Right atrium auricular region (tissue), 2 donors: ENCODE measurements at places on chromosomes 4 and X. TPM values are rescaled to one million over a fixed set of nuclear protein-coding genes. Genes with fewer than 3 reads are reported as not detected.

Gene IL21
- total RNA-seq: not detected

- no peak for DNase-seq
- no peaks in the 10 kb centered on the region for H3K36me3 ChIP-seq
- no peaks in the 10 kb centered on the region for H3K4me1 ChIP-seq
- no peaks in the 10 kb centered on the region for H3K27me3 ChIP-seq
- H3K4me3 ChIP-seq: no peak overlapping the region
- no peak overlapping the region for H3K27ac ChIP-seq
Observed at GRCh38 chr4:99463566-99463965, 28.4 kb upstream of the ADH7 start.

DNA sequence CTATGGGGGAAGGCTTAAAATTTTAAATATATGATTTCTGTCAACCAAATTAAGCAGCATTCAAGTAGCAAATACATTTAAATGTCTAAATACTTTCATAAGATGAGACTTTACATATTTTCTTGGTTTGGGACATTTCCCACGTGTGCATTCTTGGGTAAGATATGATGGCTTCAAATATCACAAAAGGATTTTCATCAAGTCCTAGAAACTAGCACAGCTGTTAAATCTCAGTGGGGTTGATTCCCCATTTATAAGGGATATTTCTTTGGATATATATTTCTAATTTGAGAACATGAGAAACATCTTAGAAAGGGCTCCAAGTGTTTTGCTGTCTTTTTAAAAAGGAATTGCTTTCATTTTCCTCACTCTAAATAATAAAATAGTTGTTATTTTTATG is 90.2 kb downstream of the P2RY10 start:
- H3K4me1 ChIP-seq: no peaks in the 10 kb centered on the region
- no peak overlapping the region for H3K4me3 ChIP-seq
- H3K36me3 ChIP-seq: no peaks in the 10 kb centered on the region

Gene FABP2
- total RNA-seq: not detected

GRCh38 chrX:137428221-137428661 is 137.7 kb upstream of the ZIC3 start:
- no peak overlapping the region for H3K27ac ChIP-seq
- no peak for DNase-seq
- H3K27me3 ChIP-seq: peaks cover 42% of the 10 kb centered on the region
- H3K4me1 ChIP-seq: no peaks in the 10 kb centered on the region
- peak overlapping the region; percentile 20 for H3K4me3 ChIP-seq

Gene QDPR
- 14.8 TPM for total RNA-seq

GRCh38 chr4:173424899-173425805 is 26.2 kb upstream of the SCRG1 start:
- H3K4me3 ChIP-seq: no peak overlapping the region
- H3K4me1 ChIP-seq: no peaks in the 10 kb centered on the region
- no peak for DNase-seq
- no peaks in the 10 kb centered on the region for H3K36me3 ChIP-seq
- H3K27me3 ChIP-seq: no peaks in the 10 kb centered on the region
- no peak overlapping the region for H3K27ac ChIP-seq

DNA sequence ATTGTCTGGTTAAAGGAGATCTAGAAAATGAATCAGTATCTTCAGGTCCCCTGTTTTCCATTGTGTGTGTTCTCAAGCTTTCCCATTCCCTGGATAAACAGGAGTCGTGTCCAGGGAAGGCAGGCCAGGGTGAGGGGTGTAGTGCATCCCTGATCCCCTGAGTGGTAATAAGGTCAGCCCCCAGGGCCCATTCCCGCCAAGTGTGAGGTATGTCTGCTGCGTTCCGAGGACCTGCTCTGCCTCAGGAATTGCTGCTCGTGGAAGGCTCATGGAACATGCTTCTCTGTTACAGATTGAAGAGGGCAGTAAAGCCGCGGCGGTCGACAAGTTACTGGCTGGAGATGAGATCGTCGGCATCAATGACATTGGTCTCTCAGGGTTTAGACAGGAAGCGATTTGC is 87.1 kb downstream of the SHROOM2 start:
- H3K4me3 ChIP-seq: no peak overlapping the region
- no peaks in the 10 kb centered on the region for H3K27me3 ChIP-seq
- H3K4me1 ChIP-seq: no peaks in the 10 kb centered on the region
- no peak overlapping the region for H3K27ac ChIP-seq

GRCh38 chr4:150581641-150582051 is 305 bp upstream of the MAB21L2 start:
- H3K4me3 ChIP-seq: peak overlapping the region; percentile 28
- no peaks in the 10 kb centered on the region for H3K27me3 ChIP-seq
- no peak for DNase-seq
- no peak overlapping the region for H3K27ac ChIP-seq

GRCh38 chr4:44623676-44624075 is 27.7 kb downstream of the YIPF7 start:
- no peak overlapping the region for H3K4me3 ChIP-seq
- no peaks in the 10 kb centered on the region for H3K27me3 ChIP-seq
- H3K27ac ChIP-seq: no peak overlapping the region
- no peaks in the 10 kb centered on the region for H3K36me3 ChIP-seq
- DNase-seq: no peak

DNA sequence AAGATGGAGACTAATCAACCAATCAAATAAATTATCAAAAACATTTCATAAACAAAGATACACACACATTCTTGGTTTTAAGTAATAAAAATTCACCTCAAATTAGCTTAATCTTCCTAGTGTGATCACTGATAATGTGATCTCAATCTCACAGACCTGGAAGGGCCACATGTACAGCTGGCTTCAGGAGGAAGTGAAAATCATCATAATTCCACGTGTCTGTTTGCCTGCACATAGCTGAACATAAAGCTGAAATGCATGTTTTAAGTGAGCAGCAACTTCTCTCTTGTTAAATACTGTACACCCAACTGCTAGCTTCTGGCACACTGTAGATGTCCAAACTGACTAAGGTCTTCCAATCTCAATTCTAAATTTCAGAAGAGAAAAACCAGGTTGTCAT is 53.8 kb downstream of the ARHGAP6 start:
- H3K4me1 ChIP-seq: no peaks in the 10 kb centered on the region
- DNase-seq: no peak
- H3K36me3 ChIP-seq: no peaks in the 10 kb centered on the region
- H3K4me3 ChIP-seq: no peak overlapping the region
- H3K27ac ChIP-seq: no peak overlapping the region
